Lung microvascular endothelial cell (primary cell): ENCODE measurements at places on chromosomes 1 and 21.

DNA sequence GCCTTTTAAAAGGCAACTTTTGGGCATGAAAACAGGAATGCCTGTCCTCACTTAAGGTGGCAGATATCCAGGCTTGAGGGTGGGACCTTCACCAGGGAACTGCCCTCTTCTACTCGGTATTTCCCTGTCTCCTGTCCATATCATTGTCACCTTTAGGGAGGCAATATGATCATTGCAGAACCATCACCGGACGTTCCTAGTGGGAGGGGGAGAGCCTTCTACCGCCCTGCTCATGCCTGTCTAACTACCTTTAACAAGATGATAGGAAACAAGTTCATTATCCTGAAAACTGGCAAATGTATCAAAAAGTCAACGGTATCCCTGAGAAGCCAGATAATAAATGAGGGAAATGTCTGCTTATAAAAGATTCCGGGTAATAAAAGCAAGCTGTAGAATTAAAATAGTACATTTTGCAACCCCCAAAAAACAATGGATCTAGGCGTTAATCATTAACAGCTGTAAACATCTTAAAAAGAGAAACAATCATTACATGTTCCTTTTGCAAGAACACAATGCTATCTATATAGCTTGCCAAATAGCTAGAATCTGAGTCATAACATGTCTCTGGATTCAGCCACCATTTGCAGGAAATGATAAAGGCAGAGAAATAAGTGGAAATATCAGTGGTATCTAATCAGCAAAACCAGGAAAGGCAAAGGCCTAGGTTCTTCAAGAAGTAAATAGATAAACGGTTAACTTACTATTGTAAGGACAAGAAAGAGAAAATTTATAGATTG lies 852.9 kb upstream of the ADGRL4 start:
- peak; percentile 91 for DNase-seq

GRCh38 chr1:60151311-60151710 lies 77.7 kb upstream of the C1orf87 start:
- DNase-seq = no peak

- no peak for DNase-seq
These were observed 84.4 kb upstream of the PRMT6 start for GRCh38 chr1:106972074-106972473.

DNA sequence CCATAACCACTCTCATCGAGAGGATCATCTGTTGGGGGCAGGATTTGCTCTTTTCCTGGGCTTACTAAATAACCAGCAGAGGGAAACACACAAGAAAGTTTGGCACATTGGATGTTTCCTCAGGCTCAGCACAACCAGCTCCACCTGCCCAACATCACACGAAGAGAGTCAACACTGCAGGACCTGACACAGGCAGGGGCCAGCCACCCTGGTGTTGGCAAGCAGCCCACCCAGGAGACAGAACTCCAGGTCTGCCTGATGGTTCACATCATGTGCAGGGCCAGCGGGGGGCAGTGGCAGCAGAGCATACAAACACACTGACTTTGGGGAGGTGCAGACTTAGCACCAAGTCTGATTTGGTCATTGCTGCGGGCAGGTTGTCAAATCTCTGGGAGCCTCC lies 182.3 kb upstream of the GALNT2 start:
- no peak for DNase-seq

- no peak for DNase-seq
These were observed 225.3 kb upstream of the KAZN start for GRCh38 chr1:14373081-14373758.
